Mesenteric fat pad (tissue), 1 donor: ENCODE measurements at places on chromosomes 4 and X.

DNA sequence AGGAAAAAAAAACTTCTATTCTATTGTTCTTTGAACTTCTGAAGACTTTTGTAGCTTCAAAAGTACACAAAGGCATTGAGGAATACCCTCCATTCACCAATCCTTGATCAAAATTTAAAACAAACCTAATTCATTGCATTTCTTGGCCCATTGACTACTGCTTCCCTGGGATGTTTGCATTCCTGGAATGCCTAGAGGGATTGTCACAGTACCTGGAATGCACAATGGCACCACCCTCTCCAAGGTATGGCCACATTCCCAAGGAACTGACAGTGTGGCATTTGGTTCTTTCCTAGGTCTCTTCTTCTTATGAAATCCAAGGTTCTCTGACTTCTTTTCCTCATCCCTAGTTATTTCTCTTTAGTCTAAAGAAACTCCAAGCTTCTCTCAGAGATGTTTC, 600.7 kb downstream of the CCSER1 start:
- no peak for DNase-seq

DNA sequence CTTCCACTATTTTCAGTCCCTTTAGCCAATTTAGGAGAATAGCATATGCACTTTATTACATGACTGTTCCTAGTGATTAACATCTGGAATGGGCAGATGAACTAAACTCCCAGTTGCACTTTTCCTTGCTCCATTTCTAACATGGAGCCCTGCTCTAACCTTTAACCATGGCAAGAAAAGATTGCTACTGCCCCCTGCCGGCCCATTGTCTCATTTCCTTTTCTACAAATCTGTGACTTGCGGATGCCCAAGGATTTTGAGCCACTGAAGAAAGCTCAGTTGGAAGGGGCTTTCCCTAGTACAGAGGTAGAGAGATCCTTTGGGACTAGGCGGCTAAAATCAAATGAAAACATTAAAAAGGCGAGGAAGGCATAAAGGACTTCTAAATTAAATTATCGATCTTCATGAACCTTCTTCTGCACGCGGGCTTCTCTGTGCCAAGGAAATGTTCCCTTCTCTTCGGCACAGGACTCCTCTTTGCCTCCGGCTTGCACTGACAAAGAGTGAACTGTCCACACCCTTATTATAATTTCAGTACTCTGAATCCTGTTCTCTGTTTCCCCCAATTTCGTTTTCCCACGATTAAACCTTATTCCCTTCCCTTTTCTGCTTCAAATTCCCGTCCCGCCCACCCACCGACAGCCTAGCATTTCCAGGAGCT, 577 bp upstream of the GLRA2 start:
- no peak for DNase-seq

DNA sequence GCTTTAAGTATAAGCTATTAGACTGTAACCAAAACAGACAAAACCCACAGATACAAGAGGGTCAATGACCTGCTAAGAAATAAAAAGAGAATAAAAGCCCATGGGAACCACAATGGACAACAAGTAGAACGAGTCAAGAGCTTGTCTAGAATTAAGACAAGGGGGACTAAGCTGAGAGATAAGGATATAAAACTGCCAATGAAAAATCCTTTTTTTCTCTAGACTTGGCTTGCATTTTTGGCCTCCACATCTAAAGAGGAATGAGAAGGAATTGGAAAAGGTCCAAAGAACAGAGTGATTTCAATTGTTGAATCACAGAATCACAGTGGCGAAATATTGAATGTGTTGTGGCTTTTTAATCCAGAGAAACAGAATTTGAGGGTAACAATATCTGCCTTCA, 135.7 kb downstream of the QDPR start:
- DNase-seq = no peak

DNA sequence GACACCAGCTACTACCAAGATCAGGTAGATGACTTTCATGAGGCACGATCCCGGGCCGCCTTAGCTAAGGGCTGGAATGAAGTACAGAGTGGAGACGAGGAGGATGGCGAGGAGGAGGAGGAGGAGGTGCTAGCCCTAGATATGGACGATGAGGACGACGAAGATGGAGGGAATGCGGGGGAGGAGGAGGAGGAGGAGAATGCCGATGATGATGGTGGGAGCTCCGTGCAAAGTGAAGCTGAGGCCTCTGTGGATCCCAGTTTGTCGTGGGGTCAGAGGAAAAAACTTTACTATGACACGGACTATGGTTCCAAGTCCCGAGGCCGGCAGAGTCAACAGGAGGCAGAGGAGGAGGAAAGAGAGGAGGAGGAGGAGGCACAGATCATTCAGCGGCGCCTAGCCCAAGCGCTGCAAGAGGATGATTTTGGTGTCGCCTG, 481 bp downstream of the UTP3 start:
- no peak for DNase-seq

DNA sequence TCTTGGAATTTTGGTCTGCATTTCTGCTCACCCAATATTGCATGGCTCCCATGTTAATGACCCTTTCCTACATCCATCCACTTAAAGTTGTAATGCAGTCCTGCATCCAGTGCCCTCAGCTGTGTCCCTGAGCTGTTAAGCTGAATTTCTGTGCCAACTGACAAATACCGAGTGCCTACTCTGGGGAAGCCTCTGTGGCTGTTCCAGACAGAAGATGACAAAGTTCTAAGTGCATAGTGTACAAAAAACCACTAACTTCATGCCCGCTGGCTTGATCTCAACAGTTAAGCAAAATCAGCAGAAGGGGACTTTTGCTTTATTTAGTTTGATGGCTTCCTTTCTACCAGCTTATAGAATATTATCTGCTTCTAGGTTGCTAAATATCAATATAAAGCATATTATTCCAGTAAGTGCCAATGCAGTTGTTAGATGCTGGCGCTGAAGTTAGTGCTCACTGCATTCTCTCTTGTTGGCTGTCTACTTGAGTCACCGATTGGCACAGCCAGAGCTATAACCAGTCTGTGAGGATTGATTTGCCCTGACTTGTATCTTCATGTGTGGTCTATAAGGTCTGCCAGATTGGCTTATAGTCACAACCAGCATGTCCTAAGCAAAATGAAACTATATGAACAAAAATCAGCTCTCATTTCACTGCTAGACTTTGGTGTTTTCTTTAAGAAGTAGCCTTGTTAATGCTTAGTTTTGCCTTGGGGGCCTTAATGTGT, 98.9 kb downstream of the KLHL8 start:
- DNase-seq = no peak

DNA sequence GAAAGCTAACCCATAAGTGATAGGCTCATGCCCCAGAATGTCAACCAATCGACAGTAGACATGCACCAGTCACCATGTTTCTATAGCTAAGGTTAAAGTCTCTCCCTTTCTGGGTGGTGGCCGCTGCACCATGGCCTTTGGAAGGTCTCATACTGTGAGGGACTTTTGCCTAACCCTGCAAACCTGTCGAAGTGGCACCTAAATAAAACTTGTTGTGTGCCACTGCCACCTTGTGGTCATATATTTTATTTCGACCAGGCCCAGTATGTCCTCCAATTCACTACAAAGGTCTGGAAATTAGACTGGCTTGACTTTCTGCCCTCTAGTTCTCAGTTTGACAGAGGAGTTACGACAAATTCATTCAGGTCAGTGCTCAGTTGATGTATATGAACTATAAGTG, 163.1 kb downstream of the SMARCA1 start:
- no peak for DNase-seq

GRCh38 chrX:139831675-139832456, 101.0 kb downstream of the ATP11C start:
- DNase-seq = no peak

DNA sequence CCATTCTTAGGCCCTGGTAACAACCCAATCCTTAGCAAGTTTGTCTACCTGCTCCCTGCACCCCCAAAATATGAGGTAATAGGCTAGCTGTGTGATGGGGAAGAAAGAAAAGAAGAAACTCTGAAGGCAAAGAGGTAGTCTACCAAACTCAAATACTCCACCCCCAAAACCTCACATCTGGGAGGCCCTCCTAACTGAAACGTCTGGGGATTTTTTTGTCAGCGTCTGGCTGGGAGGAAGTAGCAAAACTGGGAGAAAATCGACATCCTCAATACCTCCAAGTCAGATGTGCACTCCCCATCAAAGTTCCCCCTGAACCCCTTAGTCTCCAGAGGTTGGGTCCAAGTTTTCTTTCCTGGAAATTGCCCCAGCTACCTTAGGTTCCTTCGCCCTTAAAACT, 1.0 kb downstream of the LAMP2 start:
- no peak for DNase-seq

DNA sequence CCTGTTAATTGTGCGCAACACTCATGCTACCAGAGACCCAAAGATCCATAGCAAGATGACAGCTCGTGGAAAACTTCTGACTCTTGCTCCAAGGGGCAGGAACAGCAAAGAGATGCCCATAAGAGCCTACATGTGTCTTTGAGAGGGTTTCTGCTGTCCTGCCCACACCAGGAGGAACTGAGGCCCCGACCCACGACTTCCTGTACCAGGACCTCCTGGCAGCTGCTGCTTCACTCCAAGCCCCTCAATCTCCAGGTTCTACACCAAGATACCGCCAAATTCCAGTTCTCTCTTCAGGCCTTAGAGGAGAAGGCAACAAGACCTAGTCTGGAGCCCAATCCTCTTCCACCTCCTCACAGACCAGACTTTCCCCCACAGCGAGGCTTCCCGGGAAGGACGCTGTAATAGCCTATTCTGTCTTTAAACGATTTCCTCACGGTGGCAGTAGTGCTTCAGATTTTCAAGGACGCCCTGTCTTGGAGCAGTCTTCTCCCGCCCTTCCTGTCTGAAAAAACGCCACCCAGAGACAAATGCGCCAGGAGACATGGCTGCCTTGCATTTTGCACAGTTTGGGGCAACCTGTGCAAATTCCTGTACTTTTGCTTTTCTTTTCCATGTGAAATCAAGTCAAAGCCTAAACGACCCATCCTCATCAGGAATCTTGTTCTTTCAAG, 230.2 kb upstream of the STK26 start:
- DNase-seq = no peak

- DNase-seq = no peak
Measured at GRCh38 chr4:16206301-16206700, 20.0 kb downstream of the TAPT1 start.

DNA sequence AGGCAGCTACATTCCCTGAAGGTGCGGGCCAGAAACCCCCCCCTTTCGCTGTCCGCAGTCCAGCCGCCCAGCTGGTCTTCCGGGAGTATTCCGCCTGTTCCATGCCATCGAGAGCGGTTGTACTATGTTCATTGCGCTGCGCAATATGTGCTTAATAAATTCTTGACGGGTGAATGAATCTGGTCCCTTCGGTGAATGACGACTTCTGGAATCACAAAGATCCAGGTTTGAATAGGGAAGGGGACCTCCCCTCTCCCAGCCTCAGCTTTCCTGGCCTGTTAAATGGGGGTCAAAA, 777 bp upstream of the TFE3 start:
- DNase-seq = no peak

GRCh38 chr4:28373191-28373590, 1512.5 kb downstream of the STIM2 start:
- no peak for DNase-seq

DNA sequence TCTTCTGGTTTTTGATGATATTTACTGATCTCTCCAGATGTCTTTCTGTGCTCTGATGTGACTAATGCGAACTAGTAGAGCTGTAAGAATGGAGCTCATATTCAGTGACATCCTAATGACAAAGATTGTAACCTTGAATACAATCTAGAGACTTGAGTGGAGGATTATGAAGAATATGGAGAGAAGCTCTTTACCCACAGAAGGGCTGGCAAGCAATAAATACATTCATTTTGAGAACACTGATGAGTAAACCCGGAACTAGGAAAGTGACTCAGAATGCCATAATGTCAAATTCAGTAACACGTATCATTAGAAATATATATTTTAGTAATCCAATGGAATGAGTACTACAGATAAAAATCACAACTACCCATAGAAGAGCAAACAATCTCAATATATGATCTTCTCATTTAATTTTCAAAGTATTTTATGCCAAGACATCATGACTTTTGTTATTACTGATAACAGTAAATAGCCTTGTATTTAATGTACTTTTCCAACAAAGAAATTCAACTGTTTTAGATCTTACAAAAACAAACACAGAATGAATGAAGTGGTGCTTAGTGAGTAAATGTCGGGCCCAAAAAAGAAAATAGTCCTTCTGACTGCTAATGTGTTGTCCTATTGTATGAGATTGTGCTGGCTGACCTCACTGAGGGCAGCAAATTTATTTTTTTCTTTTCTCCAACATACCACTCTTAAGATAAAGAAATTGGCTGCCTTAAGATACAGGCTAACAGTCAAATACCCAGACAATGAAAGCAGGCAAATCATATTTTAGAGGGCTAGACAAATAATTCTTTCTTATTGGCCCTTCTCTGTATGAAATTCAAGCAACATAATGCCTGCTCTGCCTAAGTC, 49.2 kb upstream of the HDAC8 start:
- no peak for DNase-seq

GRCh38 chrX:54386314-54386713, 28.5 kb upstream of the WNK3 start:
- DNase-seq = no peak

- DNase-seq = no peak
Measured at GRCh38 chrX:136318895-136319597, 18.3 kb downstream of the ADGRG4 start.

DNA sequence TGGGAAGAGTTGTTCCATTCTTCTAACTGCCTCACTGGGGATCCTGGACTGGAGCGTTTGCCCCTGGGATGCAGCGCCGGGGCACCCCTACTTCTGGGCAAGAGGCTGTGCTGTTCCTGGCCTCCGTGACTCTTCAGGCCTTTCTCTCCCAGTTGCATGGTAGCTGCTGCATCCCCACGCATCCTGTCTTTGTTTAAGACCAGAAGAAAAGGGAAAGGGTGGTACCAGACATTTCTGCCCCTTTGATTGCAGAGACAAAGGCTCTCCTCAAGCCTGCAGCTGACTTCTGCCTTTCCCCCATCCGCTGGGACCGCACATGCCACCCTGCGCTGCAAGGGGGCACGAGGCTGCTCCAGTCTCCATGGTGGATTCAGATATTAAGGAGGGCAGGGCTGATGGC, 70.4 kb downstream of the SHROOM2 start:
- no peak for DNase-seq

GRCh38 chr4:8371596-8371995, 68.9 kb downstream of the ACOX3 start:
- DNase-seq = no peak

DNA sequence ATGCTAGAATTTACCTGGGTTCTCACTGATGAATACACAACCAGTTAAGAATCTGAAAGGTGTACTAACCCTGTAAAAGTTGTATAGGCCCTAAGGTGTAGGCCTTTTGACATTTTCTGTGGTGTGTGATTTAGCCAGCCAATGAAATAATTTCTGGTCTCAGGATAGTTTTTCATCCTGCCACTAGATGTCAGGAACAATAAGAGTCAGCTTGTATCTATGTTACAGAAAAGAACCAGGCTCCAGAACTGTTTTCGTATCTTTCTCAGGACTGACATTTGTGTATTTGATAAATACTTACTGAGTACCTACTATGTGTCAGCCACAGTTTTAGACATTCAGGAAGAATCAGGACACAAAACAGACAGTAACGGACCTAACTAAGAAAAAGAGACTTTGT, 673.6 kb upstream of the TENM3 start:
- no peak for DNase-seq

- DNase-seq = no peak
Measured at GRCh38 chr4:38174801-38175200, 214.6 kb downstream of the PTTG2 start.
